ENCODE measurements at places on chromosomes 6 and 20.

GRCh38 chr6:31485055-31485454 is 12.9 kb upstream of the MICB start:
- no peak for DNase-seq

DNA sequence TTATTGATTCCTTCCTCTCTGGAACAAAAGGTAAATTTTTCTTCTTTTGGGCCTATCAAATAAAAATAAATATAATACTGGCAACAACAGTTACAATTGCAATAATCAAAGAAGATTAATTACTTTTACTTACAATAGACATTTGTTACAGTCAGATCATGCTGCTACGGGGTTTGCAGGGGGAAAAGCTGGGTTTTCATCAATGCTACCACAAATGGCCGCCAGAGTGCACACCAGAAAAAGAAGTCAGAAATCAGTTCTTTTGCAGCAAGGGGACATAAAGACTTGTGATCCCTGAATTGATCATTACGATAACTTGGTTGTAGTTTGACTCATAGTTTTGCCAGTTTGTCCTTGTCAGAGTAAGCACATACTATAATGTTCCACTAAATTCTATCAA is 714.5 kb upstream of the EYS start:
- no peak for DNase-seq

GRCh38 chr20:36887752-36888090 is 11.8 kb downstream of the TLDC2 start:
- no peak for DNase-seq

- no peak for DNase-seq
These were observed 7.4 kb upstream of the KIF16B start for GRCh38 chr20:16580620-16581019.

DNA sequence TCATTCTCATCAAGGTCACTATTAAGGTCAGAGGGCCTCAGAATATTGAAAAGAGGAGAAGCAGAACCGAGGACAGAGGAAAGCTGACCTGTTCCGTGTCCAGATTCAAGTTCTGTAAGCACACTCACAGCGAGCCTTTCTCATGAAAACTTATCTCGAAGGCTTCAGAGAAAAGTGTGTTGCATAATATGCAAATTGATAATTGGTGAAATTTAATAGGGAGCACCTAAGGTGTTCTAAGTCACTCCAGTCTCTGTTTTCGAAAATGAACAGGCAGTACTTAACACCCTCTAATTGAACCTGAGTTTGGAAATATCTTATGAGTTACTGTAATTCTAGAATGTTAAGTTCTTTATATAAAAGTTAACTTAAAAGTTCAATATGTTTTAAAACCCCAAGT is 181.2 kb upstream of the PDE10A start:
- DNase-seq: no peak

DNA sequence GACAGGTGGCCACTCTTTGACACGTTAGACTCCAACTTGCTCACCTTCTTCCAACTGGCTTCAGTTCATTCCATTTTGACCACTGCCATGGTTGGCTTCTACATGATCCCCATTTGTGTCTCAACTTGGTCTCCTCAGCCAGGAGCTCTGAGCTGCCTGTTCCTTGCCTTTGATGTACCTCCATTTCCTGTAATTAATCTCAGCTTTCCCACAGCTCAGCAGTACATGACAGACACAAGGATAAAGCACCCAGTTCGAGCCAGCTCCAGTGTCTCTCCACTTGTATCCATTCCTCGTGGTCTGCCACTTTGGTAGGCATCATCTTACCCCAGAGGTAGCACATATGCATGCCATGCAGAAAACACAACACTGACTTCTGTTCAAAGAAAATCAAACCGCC is 161.0 kb downstream of the TSHZ2 start:
- no peak for DNase-seq

GRCh38 chr20:53595018-53595378 is 1.4 kb upstream of the ZNF217 start:
- no peak for DNase-seq

- no peak for DNase-seq
These were observed 174.0 kb upstream of the NOX3 start for GRCh38 chr6:155629652-155630051.

DNA sequence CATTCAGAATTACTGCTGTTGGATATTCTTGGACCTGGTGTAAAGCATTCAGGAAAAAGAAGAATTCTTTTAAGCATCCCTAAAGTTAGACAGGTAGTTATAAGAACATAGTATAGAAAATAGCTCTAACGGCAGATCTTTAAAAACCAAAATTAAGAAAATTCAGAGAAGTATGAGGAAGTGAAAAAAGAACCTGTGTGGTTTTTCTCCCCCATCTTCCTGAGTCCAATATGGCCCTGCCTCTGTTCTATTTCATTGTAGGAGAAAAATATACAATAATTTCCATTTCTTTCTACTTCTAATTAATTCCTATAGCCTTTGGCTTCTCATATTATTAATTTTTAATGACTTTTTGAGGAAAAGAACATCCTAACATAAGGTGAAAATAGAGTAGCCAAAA is 47.1 kb downstream of the FHL5 start:
- DNase-seq: no peak

GRCh38 chr20:63176034-63176426 is 39.9 kb downstream of the YTHDF1 start:
- no peak for DNase-seq

DNA sequence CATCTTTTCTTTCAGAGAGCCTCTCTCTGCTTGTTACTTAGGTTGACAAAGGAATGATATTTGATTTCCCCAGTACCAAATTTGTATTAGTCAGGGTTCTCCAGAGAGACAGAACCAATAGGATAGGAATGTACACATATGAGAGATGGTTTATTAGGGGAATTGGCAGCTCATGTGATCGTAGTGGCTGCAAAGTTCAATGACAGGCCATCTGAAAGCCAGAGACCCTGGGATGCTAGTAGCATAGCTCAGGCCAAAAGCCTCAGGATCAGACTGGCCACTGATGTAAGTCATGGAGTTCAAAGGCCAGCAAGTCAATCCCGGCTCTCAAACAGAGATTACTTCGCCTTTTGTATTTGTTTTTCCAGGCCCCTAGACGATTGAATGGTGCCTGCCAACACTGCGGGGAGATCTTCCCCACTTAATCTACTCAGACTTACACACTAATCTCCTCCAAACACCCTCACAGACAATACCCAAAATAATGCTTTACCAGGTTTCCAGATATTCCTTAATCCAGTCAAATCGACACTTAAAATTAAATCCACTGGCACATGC is 215.5 kb downstream of the ALDH8A1 start:
- no peak for DNase-seq

DNA sequence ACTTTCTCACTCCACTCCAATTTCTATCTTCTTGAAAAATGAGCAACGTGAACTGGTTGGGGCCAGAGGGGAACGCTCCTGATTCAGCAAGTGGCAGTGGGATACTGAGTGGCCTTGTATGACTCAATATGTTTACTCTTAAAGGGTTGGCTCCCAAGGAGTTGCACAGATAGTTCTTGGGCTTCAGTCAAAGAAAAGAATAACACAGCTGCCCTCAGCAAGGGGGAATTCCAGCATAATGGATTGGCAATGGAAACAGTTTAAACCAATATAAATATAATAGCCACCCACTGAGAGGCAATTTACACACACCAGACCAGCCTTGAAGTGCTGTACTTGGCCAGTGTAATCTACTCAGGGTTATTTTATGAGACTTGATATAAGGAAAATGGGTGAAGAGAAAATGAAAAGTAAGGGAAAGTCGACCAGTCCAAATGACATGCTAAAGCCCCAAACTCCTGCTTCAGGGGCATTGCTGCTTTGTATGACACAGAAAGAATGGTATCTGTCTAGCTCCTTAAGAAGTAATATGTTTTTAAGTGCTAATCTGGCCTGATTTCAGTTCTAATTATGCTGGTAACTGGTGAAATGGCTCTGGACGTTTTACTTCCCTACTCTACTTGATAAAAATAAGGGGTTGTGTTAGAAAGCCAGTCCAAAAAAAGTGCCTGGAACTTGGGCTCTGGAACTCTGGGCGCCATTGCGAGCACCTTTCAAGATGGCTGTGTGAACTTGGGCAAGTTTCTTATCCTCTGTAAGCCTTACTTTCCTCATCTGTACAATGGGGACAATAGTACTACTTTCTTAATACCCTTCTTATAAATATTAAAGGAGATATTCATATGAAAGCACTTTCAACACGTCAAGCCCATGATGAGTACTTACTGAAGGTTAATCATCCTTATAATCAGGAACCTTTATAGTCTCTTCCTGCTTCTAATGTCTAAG is 712.9 kb upstream of the MAP3K7 start:
- no peak for DNase-seq
